ENCODE measurements at places on chromosomes 3 and 15.
A peak's percentile ranks its signal among the peaks of the same experiment; 100 is the strongest.

- no peak overlapping the region for H3K4me3 ChIP-seq
- no peaks in the 10 kb centered on the region for H3K36me3 ChIP-seq
- H3K27ac ChIP-seq, result no peak overlapping the region
- no peak for DNase-seq
- H3K4me1 ChIP-seq, result peaks cover 11% of the 10 kb centered on the region
Observed at GRCh38 chr15:48631176-48631770, 14.2 kb downstream of the FBN1 start.

GRCh38 chr15:80142646-80143045 lies 10.2 kb upstream of the FAH start:
- no peaks in the 10 kb centered on the region for H3K27me3 ChIP-seq
- DNase-seq, result no peak
- H3K27ac ChIP-seq, result peak overlapping the region; percentile 1
- H3K36me3 ChIP-seq, result peaks cover 4% of the 10 kb centered on the region
- H3K4me3 ChIP-seq, result no peak overlapping the region

GRCh38 chr15:25709437-25710159 lies 153.5 kb downstream of the ATP10A start:
- no peak overlapping the region for H3K4me3 ChIP-seq
- peaks cover 13% of the 10 kb centered on the region for H3K27me3 ChIP-seq
- no peak for DNase-seq

DNA sequence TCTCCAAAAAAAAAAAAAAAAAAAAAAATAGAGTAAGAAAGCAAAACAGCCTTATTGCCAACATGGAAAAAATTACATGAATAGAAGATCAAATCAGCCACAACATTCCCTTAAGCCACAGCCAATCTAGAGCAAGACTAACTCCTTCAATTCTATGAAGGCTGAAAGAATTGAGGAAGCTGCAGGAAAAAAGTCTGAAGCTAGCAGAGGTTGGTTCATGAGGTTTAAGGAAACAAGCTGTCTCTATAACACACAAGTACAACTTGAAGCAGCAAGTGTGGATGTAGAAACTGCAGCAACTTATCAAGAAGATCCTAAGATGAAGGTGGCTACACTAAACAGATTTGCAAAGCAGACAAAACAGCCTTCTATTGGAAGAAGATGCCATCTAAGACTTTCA lies 9.3 kb downstream of the PARL start:
- H3K4me1 ChIP-seq, result no peaks in the 10 kb centered on the region
- no peak overlapping the region for H3K4me3 ChIP-seq
- H3K36me3 ChIP-seq, result peaks cover 13% of the 10 kb centered on the region
- DNase-seq, result no peak

DNA sequence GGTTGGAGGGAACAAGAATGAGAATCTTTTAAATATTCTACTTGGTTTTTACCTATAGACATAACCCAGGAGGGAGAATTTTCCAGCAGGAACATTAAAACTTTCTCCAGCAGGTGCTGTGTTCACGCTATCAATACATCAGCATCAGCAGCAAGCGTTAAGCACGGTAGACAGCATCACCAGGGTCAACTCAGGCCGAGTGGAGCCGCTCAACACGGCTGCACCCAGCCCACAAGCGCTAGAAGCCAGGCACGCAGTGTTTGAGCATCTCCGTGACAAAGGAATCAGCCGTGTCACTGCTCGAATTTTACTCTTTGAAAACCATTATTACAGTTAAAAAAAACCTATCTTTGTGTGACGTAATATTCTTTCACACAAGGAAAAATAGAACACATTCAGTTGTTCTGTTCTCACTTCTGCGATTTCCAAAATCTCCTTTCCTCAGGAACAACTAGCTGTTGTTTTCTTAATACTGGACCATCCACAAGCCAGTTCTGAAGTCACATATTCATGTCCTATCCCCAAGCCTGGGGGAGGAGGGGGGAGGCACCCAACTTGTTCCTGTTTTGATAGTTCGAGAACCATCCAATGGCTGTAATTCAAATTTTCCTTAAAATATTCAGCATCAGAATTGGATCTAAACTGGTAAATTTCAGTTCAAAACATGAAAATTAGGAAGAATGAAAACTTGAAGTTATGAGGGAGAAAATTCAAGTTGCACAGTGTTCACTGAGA lies 77.9 kb downstream of the ADAMTS17 start:
- H3K27me3 ChIP-seq, result no peaks in the 10 kb centered on the region
- no peaks in the 10 kb centered on the region for H3K4me1 ChIP-seq
- no peak overlapping the region for H3K4me3 ChIP-seq
- H3K36me3 ChIP-seq, result peaks cover 20% of the 10 kb centered on the region
- H3K27ac ChIP-seq, result no peak overlapping the region
- DNase-seq, result no peak

DNA sequence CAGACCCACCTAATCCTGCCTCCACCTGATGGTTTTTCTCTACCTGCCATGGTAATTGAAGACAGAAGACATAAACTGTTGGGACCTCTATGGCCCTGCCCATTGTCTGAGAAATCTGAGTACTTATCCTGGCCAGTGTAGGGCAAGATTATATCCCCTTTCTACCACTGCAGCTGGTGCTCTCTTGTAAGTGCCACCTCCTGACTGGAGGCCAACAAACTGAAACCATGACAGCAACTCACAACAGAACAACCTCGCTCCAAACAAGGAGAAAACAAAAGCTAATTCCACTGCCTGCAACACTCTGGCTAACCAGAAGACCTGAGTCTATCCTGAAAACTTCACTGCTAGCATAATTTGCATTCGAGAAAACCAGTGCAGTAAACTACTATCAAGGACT lies 82.9 kb downstream of the CLDN1 start:
- no peaks in the 10 kb centered on the region for H3K27me3 ChIP-seq
- DNase-seq, result no peak
- H3K4me1 ChIP-seq, result peaks cover 5% of the 10 kb centered on the region
- no peak overlapping the region for H3K27ac ChIP-seq

GRCh38 chr3:145716519-145716918 lies 444.5 kb downstream of the PLOD2 start:
- peaks cover 7% of the 10 kb centered on the region for H3K4me1 ChIP-seq
- no peak overlapping the region for H3K4me3 ChIP-seq
- no peak overlapping the region for H3K27ac ChIP-seq
- no peaks in the 10 kb centered on the region for H3K27me3 ChIP-seq
- DNase-seq, result no peak
- H3K36me3 ChIP-seq, result peaks cover 5% of the 10 kb centered on the region

DNA sequence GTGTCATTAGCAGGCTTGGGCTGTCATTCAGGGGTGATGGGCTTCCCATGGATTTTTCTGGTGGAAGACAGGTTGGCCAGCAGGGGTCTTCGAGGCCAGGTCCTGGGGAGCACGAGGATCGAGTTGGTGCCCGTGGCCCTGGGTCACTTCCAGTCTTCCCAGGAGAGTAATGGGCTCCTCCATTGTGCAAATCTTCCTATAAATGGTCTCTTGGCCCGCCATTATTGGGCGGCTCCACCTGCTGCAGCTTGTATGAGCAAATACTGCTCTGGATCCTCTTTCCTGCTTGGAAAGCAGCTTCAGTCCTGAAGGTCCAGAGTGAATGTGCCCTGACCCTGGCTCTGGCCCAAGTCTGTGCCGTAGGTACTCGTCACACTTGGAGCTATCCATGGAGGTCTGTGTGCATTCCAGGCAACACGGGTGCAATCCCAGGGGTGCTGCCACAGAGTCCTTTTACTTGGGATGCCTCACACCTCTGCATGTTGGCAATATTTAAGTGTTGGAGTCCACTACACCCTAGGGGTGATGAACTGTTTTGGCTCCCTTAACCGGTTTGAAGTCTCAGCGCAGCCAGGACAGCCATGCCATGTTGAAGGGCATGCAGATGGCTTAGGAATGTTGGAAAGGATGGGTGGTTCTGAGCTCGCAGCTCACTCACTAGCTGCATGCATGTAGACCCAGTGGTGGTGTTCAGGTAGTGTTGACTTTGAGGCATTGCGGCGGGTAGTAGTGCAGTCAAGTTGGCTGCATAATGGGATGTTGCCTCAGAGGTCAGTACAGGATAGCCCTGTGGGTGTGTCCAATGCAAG lies 97.6 kb downstream of the SNRPN start:
- H3K27me3 ChIP-seq, result no peaks in the 10 kb centered on the region
- H3K27ac ChIP-seq, result no peak overlapping the region
- no peaks in the 10 kb centered on the region for H3K4me1 ChIP-seq
- peaks cover 97% of the 10 kb centered on the region for H3K36me3 ChIP-seq

DNA sequence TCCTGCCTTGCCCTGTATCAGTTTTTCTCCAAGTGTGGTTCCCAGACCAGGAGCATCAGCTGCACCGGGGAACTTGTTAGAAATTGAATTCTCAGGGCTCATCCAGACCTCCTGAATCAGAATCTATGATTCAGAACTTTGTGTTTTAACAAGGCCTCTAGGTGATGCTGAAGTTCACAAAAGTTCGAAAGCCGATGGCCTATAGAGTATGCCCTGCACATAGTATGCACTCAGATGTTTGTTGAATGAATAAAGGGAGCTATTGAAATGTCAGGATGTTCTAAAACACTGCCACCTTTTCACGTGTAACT lies 664 bp upstream of the LARP6 start:
- H3K4me1 ChIP-seq, result peaks cover 15% of the 10 kb centered on the region
- H3K4me3 ChIP-seq, result peak overlapping the region; percentile 93
- no peaks in the 10 kb centered on the region for H3K27me3 ChIP-seq
- no peak for DNase-seq
- peaks cover 18% of the 10 kb centered on the region for H3K36me3 ChIP-seq

DNA sequence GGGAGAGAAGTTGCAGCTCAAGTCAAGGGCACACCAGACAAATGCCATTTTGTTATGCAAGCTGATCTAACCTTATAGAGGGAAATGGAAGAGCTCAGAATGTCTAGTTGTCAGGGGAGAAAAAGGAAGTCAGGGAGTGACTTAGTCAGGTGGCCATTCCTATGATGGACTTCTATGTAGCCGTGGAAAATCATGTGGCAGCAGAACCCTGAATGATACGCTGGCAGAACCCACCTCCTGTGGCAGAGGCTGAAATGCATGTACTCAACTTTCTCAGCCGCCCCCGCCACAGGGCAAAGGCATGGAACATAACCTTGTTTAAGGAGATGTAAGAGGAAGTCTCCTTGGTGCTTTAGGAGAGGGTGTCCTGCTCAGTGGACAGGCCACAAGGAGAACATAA lies 37.7 kb upstream of the PARL start:
- no peak overlapping the region for H3K27ac ChIP-seq
- no peak for DNase-seq
- H3K4me1 ChIP-seq, result no peaks in the 10 kb centered on the region
- H3K36me3 ChIP-seq, result peaks cover 34% of the 10 kb centered on the region
- H3K27me3 ChIP-seq, result no peaks in the 10 kb centered on the region
- H3K4me3 ChIP-seq, result no peak overlapping the region

GRCh38 chr3:194225988-194226663 lies 90.2 kb downstream of the HES1 start:
- no peak overlapping the region for H3K27ac ChIP-seq
- no peak for DNase-seq
- no peaks in the 10 kb centered on the region for H3K27me3 ChIP-seq
- H3K36me3 ChIP-seq, result no peaks in the 10 kb centered on the region
- H3K4me1 ChIP-seq, result peaks cover 37% of the 10 kb centered on the region

DNA sequence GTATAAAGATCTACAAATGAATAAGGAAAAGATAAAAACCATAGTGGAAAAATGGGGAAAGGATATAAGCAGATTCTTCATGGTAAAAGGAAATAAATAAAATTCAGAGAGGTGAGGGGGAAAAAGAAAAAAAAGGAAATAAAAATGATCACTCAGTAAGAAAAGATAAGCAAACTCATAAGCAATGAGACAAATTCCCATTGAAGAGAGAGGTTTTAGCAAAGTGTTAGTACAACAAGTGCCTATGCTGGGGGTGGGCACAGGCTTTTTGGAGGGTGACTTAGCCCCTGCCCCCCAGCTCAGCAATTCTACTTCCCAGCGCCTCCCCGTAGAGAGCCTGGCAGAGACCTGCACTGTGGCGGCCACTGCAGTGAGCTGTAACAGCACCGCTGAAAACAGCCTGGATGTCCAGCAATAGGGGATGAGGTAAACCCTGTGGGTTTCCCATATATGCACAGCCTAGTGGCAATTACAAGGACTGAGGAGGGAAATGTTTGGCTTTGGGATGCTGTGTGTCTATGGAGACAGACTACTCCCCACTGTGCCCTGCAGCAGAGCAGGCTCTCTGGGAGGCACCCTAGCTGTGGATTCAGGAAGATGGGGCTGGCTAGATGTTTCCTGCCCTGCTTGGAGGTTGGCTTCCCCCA lies 23.7 kb upstream of the SFMBT1 start:
- no peaks in the 10 kb centered on the region for H3K36me3 ChIP-seq
- no peak for DNase-seq
- no peak overlapping the region for H3K27ac ChIP-seq
- peaks cover 11% of the 10 kb centered on the region for H3K4me1 ChIP-seq
- no peak overlapping the region for H3K4me3 ChIP-seq

All from mesothelial cell of epicardium (in vitro differentiated cells).